Prostate gland (tissue), 2 donors: ENCODE measurements at places on chromosomes 5 and 9. TPM values are rescaled to one million over a fixed set of nuclear protein-coding genes. Genes with fewer than 3 reads are reported as not detected.

Gene LCN12
- total RNA-seq: 4.1 TPM

Gene GLE1
- 31.5 TPM for total RNA-seq

Gene ZFP2
- 5.5 TPM for total RNA-seq

Gene TSLP
- total RNA-seq: 0.97 TPM

Gene PCDHB4
- total RNA-seq: 1.4 TPM

Gene FOXD4L6
- 0.09 TPM for total RNA-seq

Gene PLAA
- total RNA-seq: 36.5 TPM

Gene STC2
- 6.7 TPM for total RNA-seq

Gene GPR151
- total RNA-seq: not detected

Gene ZNF483
- total RNA-seq: 12.8 TPM

Gene ABL1
- 73.4 TPM for total RNA-seq

Gene KCNIP1
- 13.5 TPM for total RNA-seq
